ENCODE measurements at places on chromosomes 13 and 19.

DNA sequence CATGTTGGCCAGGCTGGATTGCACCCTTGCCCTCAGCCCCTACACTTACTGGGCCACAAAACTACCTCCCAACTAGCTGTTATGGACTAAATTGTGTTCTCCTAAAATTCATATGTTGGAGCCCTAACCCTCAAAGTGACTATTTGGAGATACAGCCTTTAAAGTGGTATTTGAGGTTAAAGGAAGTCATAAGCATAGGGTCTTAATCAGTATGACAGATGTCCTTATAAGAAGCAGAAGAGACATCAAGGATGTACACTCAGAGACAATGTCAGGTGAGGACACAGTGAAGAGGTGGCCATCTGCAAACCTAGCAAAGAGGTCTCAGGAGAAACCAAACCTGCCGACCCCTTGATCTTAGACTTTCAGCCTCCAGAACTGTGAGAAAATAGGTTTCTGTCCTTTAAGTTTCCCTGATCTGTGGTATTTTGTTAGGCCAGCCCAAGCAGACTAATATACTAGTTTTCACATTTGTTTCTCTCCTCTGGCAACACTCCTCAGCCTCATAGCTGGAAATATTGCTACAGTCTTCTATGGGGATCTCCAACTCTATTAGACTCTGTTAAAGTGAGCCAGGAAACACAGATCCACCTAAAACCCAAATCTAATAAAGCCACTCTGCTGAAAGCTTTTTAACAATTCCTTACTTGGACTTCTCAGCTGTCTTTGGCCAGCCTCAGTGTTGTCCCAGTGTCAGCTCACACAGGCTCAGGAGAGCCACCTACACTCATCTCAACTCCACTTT, 256.5 kb downstream of the TBC1D4 start:
- no peak for DNase-seq

- no peak for DNase-seq
Measured at GRCh38 chr19:18221815-18222725, 4.2 kb downstream of the PDE4C start.

GRCh38 chr19:48969276-48970138, 4.4 kb downstream of the FTL start:
- no peak for DNase-seq

GRCh38 chr19:6925801-6926751, 38.7 kb downstream of the ADGRE1 start:
- DNase-seq, result no peak

DNA sequence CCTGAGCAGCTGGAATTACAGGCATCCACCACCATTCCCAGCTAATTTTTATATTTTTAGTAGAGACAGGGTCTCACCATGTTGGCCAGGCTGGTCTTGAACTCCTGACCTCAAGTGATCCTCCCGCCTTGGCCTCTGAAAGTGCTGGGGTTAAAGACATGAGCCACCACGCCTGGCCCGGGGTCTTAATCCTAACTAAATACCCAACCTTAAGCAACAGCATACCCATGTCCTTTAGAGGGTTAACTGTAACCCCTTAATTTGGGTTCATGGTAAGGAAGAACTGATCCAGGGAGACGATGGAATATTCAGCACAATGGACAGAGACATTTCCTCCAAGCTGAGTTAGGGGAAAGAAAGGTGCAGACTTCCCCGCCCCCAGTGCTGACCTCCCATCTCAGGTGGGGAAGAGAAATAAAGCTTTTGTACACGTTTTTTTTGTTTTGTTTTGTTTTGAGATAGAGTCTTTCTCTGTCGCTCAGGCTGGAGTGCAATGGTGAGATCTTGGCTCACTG, 8.7 kb upstream of the GALP start:
- no peak for DNase-seq

DNA sequence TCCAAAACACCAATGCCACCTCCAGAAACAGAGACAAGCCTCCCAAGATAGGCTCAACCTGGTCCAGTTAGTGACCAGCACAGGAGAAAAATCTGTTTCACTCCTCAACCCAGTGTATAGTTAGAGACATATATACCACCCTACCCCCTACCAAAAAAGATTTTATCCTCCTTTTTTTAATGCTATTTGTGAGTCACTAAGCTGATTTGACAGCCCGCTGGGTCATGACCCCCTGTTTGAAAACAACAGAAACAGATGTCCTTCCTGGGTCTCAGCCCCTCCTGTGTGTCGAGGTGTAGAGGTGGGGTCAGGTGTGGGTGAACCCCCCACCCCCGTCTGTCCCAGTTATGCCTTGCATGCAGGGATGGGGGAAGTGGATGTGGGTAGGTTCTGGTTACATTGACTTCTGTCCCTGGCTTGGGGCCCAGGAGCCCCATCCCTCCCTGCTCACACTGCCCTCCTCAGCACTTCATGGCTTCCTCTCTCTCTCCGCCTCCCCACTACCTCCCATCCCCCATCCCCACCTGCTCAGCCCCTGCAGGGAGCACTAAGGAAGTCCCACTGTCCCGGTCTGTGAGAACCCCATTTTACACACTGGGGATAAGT, 14.0 kb upstream of the TOMM40 start:
- no peak for DNase-seq

GRCh38 chr19:46731007-46731501, 14.1 kb upstream of the PRKD2 start:
- DNase-seq, result no peak

- DNase-seq, result no peak
Measured at GRCh38 chr13:105721016-105721415, 814.4 kb downstream of the EFNB2 start.

DNA sequence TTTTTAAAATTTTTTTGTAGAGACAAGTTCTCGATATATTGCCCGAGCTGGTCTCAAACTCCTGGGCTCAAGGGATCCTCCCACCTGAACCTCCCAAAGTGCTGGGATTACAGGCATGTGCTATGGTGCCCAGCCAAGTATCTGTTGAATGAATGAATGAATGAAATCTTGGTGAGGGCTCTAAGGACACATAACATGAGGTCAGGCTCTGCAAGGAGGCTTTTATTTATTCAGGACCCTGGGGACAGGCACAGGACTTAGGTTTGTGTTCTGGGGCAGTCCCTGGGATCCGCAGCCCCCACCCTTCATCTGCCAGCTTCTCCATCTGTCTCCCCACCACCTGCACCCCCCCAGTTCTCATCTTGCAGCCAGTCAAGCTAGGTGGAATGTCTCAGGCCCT, 4.6 kb downstream of the PTGIR start:
- no peak for DNase-seq

GRCh38 chr19:47406711-47407416, 12.5 kb downstream of the MEIS3 start:
- DNase-seq, result no peak

DNA sequence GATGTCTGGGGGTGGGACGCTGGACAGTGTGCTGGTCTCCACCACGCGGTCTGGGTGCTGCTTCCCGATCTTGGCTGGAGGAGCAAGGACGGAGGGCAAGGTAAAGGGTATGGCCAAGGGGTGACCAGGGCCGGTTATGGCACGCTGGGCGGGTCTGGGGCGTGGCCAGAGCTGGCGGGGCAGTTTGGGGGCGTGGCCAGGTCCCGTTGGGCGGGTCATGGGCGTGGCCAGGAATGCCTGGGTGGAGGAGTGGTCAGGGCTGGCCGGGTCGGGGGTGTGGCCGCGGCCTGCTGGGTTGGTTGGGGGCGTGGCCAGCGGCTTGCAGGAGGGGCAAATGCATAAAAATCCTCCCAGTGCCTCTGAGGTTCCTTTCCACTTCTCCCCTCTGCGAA, 19.2 kb downstream of the GPX4 start:
- DNase-seq, result no peak

- DNase-seq, result no peak
Measured at GRCh38 chr13:113537205-113537604, 46.7 kb upstream of the DCUN1D2 start.

- DNase-seq, result no peak
Measured at GRCh38 chr13:60000081-60000480, 163.6 kb downstream of the DIAPH3 start.

DNA sequence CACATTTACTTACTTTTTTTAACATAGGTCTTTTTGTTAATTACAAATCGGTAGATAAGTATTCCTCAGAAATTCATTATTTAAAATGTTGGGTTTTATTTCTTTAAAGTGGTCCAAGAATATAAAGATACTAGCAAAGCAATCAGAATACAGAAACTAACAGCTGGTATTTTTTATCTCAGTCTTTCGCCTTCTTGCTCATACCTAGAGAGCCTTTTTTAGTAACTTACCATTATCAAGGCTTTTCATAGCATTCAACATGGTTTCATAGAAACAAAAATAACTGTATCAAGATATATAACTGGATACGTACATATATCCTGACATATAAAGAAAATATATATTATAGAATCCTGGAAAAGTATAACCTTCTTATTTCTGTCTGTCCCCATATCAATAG, 227.8 kb upstream of the MIR17HG start:
- DNase-seq, result no peak

GRCh38 chr13:23985839-23986238, 88.5 kb upstream of the C1QTNF9B start:
- DNase-seq, result no peak

GRCh38 chr19:32522967-32523366, 58.0 kb upstream of the PDCD5 start:
- no peak for DNase-seq

- no peak for DNase-seq
Measured at GRCh38 chr19:1567848-1568227, 287 bp downstream of the MEX3D start.

GRCh38 chr19:32676895-32677359, 1.3 kb downstream of the RGS9BP start:
- no peak for DNase-seq

- DNase-seq, result no peak
Measured at GRCh38 chr13:85700906-85701305, 98.3 kb downstream of the SLITRK6 start.

DNA sequence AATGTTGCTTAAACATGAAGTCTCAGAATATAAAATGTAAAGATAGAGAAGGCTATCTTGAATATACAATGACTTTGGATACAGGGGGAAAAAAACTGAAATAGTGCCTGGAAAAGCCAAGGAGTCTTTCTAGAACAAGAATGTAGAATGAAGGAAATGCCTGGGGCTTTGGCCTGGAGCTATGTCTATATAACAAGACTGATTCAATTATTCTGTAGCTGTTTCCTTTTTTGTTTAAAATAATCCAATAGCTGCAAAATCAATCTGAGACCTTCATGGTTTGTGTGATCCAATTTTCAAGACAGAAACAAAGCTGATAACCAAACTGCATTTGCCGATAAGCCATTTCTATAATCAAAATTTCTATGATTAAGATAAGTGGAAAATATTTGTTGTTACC, 530.9 kb upstream of the NBEA start:
- no peak for DNase-seq

DNA sequence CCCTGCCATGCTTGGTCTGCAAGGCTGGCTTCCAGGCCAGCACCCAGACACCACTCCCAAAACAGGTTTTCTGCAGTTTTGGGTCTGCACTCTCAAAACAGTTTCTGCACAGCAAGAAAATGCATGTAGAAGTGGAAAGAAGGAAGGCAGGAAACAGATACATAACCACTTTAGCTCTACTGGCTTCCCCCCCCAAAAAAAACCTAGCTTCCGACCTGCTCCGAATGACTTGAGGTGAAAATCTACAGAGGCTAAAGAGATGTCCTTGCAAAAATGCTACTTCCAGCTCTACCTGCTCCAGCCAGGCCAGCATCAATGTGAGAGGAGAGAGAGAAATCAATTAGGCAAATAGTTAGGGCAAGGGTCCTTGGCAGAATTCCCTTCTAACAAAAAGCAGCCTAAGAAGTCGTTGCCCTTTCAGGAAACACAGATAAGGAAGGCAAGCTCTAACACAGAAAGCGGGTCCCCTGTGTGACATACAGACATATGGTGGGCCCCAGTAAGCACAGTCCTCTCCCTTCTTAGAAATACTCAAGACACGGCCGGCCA, 3.4 kb downstream of the C19orf12 start:
- no peak for DNase-seq

DNA sequence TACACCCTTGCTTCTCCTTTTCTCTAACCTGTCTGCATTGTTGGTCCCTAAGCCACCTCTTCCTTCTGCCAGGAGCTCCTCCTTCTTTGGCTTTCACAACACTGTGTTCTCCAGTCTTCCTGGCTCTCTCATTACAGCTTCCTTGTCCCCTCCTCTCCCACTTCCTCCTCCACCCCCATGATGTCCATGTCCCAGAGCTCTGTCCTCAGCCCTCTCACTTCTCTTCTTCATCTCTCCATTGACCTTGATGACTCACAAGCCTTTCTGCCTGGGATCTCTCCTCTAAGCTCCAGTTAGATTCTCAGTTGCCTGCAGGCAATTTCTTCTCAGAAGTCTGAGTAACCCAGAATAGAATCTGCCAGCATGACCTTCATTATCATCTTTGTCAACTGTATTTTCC, 100.3 kb upstream of the WASF3 start:
- no peak for DNase-seq

Data from activated gamma-delta T cell (primary cell).